PC-3 (cell line): ENCODE measurements at places on chromosomes 1 and 21. TPM values are rescaled to one million over a fixed set of nuclear protein-coding genes. Genes with fewer than 3 reads are reported as not detected.

The HTR6 gene
- not detected in 2 replicates for total RNA-seq

The LCE7A gene
- not detected in 2 replicates for total RNA-seq

The TMEM82 gene
- not detected in 2 replicates for total RNA-seq

The LRRC8B gene
- 8.4 and 12.3 TPM in 2 replicates for total RNA-seq

The USP48 gene
- total RNA-seq: 33.3 and 34.2 TPM in 2 replicates

The CD52 gene
- total RNA-seq: not detected in 2 replicates

The SPATA17 gene
- 3.3 and 3.8 TPM in 2 replicates for total RNA-seq

The REN gene
- 2.7 and 3.1 TPM in 2 replicates for total RNA-seq

The HENMT1 gene
- 1.1 and 1.3 TPM in 2 replicates for total RNA-seq

The GPR3 gene
- 4.7 TPM in 2 replicates for total RNA-seq
